Stimulated activated CD4-positive, alpha-beta T cell treated with anti-CD3 and anti-CD28 coated beads, Interleukin-2, amount 100 ng/mL, for 4 hours (primary cell): ENCODE measurements at places on chromosomes 7 and 10.

GRCh38 chr7:106968160-106968559 is 76.3 kb upstream of the PRKAR2B start:
- no peak for DNase-seq

DNA sequence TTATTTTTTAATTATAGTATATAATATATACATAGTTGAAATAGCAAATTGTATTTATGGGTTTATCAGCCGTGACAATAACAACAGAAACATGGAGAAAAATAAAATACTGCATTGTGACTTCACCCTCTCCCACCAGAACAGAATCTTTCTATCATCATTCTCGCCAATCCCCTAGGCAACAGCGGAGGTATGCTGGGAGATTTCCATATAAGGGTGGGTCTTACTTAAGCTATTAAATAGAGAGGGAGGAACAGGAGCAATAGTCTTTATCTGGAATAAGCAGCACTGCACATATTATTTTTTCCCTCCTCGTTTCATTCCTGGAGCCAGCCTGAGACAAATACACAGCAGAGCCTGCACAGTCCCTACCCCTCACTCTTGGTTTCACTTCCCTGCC is 1214.9 kb downstream of the XPNPEP1 start:
- DNase-seq = no peak

DNA sequence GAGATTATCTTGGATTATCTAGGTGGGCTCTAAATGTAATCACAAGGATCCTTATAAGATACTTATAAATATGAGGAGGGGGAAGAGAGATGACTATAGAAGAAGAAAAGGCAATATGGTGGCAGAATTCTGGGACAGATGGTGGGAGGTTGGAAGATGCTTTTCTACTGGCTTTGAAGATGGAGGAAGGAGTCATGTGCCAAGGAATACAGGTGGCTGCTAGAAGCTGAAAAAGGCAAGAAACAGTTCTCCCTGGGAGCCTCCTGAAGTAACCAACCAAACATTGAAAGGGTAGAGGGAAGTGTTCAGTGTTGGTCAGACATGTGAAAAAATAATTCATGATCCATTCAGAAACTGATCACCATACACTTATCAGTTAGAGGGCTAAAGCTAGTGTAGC is 213.3 kb downstream of the WDR11 start:
- no peak for DNase-seq

DNA sequence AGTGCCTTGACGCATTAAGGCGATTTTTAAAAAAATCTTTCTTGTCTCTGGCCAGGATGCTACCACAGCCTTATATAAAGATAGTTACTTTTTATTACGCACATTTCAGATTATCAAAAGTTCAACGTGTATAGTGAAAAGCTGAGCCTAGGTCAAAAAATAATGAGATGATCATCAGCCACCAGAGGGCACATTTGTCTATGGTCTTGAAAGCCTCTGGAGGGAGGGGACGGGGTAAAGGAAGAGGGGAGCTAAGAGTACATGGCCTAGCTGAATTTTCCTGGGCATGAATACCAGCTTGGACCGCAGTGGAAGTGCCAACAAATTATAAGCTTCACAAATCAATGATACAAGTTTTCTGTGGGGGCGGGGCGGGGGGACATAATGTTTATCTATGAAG is 285.9 kb upstream of the SMIM30 start:
- no peak for DNase-seq

GRCh38 chr7:155192961-155193640 is 104.6 kb upstream of the INSIG1 start:
- DNase-seq = no peak

GRCh38 chr10:19498393-19499290 is 317.6 kb upstream of the PLXDC2 start:
- DNase-seq = no peak

GRCh38 chr10:126080879-126081411 is 184.6 kb downstream of the FANK1 start:
- DNase-seq = no peak

- DNase-seq = no peak
Observed at GRCh38 chr10:121057269-121057668, 206.1 kb downstream of the WDR11 start.

DNA sequence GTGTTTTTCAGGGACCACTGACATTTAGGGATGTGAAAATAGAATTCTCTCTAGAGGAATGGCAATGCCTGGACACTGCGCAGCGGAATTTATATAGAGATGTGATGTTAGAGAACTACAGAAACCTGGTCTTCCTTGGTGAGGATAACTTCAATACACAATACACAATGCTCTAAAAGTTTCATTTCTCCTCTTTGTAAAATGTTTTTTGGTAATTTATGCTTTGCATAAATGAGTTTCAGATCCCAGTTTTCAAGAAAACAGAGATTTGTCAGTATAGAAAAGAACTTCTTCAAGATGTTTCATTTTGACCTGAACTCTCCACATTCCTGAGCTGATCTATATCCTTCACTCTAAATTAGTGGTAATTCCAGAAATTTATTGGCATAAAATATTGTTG is 14.2 kb downstream of the ZNF92 start:
- no peak for DNase-seq

GRCh38 chr7:97846945-97847344 is 25.3 kb downstream of the ASNS start:
- DNase-seq = no peak

DNA sequence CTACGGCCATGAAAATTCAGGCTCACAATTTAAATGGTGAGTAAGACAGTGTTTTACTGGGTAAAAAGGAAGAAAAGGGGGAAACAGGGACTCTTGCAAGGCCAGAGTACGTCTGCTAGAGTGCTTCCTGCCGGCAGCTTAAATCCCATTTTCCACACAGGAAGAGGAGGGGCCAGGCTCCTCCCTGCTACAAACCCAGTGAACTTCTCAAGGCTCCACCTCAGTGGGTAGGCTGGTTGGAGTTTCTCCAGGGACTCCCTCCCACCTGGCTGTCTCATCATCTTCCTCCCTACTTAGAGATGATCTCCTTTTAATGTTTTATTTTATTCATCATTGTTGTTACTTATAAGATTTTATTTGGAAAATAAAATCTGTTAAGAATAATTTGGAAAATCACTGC is 62.6 kb upstream of the SEMA3C start:
- DNase-seq = no peak
